Aorta (tissue), 5 donors: ENCODE measurements at places on chromosomes 13 and 19.

GRCh38 chr13:41004875-41005693 is 14.0 kb downstream of the ELF1 start:
- no peak for DNase-seq

GRCh38 chr13:32881777-32882145 is 134.5 kb upstream of the KL start:
- no peak for DNase-seq

DNA sequence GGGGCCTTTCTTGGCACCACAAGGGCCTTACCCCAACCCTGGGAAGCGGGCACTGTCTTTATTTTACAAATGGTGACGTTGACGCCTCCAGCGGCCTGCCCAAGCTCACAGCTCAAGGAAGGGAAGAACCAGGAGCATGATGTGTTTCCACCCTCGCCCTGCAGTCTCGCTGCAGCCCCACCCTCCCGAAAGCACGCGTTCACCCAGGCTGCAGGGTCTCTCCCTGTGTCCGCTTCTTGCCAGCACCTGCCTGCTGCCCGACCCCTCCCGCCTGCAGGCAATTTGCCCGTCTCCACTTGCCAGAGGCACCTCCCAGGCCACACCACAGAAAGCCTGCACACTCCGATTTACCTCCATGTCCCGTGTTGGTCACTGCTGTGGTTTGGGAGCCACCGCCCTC is 76.6 kb downstream of the SLC15A1 start:
- DNase-seq = no peak

- peak; percentile 33 for DNase-seq
Measured at GRCh38 chr19:13996928-13997630, 9.0 kb downstream of the RFX1 start.

GRCh38 chr13:80945328-80945727 is 604.4 kb upstream of the SPRY2 start:
- no peak for DNase-seq

GRCh38 chr19:7705387-7706187 is 3.7 kb upstream of the FCER2 start:
- DNase-seq = peak; percentile 81

DNA sequence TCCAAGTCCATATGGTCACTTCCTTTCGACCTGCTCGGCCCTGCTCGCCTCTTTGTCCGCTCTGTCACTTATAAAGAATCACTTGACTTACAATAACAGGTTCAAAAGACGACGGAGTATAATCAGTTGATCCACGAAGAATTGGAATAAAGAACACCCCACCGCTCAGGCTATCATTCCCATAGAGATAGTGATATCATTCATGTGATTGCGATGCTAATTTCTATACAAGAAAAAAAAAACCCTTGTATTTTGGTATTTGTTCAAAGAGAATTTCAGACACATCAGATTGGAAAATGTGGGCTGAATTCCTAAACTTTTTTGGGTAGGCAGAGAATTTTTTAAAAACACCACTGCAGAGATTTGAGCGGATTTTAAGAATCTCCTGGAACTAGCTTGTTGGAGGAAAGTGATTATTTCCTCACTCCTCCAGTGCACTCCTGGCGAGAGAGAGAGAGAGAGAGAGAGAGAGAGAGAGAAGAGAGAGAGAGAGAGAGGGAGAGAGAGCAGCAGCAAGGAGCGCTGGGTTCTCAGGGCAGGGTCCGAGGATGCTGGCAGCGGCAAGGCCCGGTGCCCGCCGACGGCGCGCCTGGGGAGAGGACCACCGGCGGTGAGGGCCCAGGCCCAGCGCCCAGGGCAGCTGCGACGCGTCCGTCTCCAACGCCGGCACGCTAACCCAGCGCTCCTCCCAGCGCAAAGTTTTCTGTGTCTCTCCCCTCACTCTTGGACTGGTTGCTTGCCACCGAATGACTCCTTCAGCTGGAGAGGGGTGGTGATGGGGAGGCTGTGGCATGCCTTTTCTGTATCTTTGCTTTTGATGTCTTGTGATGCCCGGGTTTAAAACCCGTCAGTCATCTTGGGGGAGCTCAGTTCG is 149.0 kb upstream of the ZNF536 start:
- no peak for DNase-seq

GRCh38 chr13:73220966-73221720 is 162.3 kb downstream of the KLF5 start:
- no peak for DNase-seq

DNA sequence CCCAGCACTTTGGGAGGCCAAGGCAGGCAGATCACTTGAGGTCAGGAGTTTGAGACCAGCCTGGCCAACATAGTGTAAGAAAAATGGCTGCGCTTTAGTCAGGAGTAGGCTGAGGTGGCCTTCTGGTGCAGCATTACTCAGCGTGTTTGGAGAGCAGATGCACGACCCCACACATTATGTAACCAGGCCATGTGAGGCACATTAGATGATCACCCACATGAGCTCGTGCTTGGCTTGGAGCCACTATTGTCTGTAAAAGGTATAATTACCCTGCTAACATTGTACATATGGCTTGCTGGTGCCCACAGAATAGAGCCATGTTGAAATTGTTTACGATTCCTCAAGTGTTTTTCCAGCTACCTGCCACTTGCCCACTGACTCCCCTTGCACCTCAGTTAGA is 24.0 kb upstream of the SCEL start:
- no peak for DNase-seq

GRCh38 chr13:84705982-84706710 is 823.9 kb upstream of the SLITRK1 start:
- no peak for DNase-seq

DNA sequence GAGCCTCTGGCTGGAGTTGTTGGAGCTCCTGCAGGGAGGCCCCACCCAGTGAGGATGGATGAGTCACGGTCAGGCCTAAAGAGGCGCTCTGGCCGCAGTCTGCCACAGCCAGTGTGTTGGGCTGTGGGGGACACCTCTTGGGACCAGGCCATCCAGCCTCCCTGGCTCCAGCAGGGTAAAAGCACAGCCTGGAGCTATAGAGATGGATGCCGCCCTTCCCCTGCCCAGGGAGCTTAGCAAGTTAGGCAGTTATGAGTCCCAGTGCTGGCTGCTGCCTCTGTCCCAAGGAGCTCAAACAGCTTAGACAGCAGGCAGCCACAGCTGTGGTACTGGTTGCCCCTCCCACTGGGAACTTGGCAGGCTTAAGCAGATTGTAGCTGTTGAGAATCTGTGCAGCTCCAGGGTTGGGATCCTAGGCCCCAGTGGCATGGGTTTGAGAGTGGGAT is 100.9 kb downstream of the NDFIP2 start:
- DNase-seq = no peak

DNA sequence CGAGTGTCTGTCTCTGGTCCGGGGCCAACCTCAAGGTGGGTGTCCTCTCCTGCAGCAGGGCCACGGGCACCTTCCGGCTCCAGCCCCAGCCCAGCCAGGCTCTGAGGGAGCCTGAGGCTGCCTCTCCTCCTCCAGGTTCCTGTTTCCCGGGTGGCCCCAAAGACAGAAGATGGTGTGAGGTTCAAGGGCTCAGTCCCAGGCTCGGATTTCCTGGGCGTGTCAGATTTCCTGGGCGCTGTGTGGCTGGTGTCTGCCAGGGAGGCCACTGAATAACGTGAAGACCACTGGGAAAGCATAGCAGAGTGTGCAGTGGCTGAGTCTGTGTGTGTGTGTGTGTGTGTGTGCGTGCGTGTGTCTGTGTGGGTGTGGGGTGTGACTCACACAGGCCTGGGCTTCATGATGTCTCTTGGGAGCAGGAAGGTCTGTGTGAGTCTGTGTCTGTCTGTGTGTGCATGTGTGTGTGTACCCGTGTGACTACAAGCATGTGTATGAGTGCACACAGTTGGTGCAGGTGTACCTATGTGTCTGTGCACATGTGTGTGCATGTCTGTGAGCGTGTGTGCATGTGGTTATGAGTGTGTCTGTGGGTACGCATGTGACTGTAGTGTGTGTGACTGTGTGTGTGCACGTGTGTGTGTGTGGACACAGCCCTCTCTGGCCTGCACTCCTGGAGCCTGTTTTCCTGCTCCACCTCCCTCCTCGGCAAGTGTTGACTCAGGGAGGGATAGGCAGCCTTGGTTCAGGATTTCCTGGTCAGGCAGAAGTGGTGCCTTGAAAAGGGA is 28.3 kb downstream of the CEBPA start:
- no peak for DNase-seq
